ENCODE measurements at places on chromosomes 3 and 15.

GRCh38 chr15:36831904-36832287, 252.5 kb downstream of the CDIN1 start:
- peak; percentile 46 for DNase-seq

DNA sequence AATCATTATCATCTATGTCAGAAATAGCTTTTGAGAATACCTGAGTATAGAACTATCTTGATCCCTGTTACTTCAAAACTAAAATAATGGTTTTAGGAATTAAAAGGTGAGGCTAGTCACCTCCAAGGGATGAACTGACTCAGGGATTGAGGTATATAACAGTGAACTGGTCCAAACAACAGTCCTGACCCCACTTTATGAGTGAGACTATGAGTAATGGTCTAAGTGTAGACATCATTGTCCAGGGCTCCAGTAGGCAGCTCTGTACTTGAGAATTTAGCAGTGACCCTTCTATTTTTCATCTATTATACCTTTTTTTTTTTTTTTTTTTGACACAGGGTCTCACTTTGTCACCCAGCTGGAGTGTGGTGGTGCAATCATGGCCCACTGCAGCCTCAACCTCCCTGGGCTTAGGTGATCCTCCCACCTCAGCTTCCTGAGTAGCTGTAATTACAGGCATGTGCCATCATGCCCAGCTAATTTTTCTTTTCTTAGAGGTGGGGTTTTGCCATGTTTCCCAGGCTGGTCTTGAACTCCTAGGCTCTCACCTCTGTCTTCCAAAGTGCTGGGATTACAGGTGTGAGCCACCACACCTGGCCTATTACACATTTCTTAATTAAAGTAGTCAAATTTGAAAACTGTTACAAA, 36.3 kb downstream of the MLH1 start:
- DNase-seq: no peak

DNA sequence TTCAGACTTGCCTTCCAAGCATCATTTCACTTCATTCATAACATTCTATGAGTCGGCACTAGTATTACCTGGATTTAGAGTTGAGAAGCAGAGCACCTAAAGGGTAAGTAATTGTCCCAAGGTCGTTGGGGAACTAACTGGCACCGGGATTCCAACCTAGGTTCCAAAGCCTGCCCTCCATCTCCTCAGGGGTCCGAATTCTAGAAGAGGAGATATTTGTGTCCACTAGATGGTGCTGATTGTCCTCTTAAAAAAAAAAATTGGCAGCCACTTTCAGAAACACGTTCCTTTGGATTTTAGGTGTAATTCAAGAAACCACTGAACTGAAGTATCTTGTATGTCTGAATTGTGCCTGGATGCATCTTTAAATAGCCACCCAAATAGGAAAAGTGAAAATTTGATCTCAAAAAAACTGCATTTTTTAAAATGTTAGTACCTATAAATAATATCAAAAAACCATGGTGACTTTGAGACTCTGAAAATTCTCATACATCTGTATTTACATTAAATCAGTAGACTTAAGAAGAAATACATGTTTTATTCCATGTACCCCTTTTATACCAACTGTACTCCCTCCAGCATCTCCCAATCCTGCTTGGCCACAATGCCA, 3.9 kb upstream of the FSIP1 start:
- DNase-seq: peak; percentile 4

DNA sequence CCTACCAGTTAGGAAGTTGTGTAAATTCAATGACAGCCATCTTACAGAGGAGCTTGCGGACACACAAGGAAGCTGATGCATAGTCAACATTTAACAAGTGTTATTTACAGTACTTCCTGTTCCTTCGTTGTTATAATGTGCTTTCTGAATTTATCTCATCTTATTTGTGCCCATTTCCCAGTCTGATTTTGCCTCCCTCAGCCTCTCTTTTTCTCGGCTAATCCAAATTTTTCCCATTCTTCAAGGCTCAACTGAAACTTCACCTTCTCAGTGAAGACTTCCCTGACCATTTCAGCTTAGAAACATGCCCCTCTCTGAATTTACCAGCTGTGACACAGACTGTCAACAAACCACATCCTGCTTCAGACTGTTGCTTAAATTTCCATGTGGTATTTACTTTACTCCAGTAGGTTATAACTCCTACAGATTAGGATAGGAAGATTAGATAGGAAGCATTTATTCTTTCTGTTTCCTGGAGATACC, 55.7 kb upstream of the CP start:
- DNase-seq: peak; percentile 35

DNA sequence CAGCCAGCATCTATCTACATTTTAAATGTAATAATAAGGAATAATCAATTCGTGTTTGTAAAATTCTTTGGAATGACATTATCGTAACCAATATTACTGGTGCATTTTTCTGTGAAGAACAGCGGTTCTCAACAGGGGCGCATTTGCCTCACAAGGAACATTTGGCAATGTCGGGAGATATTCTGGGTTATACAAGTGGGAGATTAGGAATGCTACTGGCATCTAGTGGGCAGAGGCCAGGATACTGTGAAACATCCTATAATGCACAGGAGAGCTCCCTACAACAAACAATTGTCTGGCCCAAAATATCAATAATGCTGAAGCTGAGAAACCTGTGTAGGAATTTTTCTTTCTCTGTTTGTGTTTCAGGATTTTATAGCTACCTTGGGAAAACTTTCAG, 25.0 kb downstream of the ACP3 start:
- peak; percentile 14 for DNase-seq

DNA sequence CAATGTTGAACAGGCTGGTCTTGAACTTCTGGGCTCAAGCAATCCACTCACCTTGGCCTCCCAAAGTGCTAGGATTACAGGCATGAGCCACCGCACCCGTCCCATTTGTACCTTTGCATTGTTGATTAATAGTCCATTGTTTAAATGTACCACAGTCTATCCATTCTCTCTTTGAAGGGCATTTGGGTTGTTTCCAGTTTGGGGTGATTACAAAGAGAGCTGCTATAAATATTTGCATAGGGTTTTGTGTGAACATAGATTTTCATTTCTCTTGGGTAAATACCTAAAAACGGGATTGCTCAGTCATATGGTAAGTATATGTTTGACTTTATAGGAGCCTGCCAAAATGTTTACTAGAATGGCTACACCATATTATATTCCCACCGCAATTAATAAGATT, 13.7 kb upstream of the PTPRG start:
- no peak for DNase-seq

DNA sequence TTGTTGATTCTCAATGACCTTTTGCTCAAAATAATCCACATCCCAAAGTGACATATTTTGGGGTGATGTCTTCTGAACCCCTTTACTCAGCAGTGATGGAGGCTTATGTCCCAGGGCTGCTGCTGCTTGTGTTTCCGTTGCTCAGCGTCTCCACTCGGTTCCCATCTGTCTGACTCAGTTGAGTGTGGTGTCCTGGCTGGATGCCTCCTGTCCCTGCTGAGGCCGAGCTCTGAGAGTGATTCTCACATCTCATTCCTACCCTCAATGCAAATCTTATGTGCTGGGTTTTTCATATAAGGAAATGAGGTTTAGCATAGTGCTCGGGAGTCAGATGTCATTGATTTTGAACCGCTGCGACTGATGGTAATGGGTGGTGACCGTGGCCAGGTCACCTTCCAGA, 247.4 kb downstream of the GABRG3 start:
- no peak for DNase-seq

DNA sequence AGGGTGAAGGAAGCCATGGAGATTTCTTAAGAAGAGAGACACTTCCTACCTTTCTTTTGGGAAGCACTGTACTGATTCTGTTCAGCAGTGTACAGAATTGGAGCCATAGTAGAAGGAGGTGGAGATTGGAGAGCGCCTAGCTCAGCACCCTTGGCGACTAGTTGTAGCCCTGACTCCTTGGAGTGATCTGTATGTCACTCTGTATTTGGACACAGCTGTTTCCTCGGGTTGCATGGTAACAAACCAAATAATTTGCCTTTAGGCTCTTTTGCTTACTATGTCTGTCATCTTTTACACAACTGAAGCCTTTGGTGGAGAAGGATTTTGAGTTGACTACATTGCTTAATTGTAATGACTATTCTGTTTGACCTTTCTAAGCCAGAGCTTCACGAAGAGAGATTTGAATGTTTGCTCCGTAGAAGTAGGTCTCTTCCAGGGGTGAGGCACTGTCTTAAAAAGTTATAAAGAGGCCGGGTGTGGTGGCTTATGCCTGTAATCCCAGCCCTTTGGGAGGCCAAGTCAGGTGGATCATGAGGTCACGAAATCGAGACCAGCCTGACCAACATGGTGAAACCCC, 77.1 kb downstream of the AKAP13 start:
- no peak for DNase-seq

DNA sequence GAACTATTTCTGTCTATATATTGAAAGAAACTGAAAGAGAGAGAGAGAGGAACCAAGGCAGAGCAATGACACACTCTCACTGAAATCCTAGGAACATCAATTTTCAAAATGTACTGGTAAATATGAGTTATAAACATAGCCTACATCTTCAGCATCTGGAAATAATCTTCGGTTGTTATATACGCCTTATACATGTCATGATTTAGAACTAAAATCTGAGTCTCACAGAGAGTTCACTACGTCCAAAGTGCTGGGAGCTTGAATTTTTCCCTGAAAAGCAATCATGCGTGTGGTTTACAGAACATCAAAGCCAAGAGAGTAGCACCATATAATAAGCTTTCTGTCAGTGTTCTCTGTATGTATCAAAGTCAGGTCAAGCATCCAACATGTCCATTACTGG, 420.0 kb upstream of the CBLB start:
- DNase-seq: no peak

- no peak for DNase-seq
Observed at GRCh38 chr3:170988378-170988777, 38.1 kb downstream of the SLC2A2 start.

DNA sequence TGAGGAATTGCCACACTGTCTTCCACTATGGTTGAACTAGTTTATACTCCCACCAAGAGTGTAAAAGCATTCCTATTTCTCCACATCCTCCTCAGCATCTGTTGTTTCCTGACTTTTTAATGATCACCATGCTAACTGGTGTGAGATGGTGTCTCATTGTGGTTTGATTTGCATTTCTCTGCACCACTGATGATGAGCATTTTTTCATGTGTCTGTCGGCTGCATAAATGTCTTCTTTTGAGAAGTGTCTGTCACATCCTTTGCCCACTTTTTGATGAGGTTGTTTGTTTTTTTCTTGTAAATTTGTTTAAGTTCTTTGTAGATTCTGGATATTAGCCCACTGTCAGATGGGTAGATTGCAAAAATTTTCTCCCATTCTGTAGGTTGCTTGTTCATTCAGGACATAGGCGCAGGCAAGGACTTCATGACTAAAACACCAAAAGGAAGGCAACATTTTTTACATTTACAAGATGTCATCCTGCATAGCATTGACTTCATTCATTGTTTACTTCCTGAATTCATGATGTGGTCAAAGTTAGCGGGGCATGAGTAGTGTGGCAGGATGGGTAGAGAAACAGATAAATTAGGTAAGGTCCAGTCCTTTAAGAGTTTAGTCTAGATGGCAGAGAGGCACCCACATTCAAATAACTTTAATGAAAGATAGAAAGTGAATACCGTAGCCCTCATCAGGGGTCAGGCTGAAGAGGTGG, 45.1 kb upstream of the LPP start:
- no peak for DNase-seq

GRCh38 chr15:65088643-65089021, 12.1 kb downstream of the KBTBD13 start:
- DNase-seq: no peak

- DNase-seq: no peak
Observed at GRCh38 chr15:98241032-98241554, 280.6 kb downstream of the ARRDC4 start.

- DNase-seq: no peak
Observed at GRCh38 chr3:127182848-127183714, 9.8 kb upstream of the PRR23E start.

GRCh38 chr15:40234783-40235182, 4.1 kb upstream of the PAK6 start:
- no peak for DNase-seq

GRCh38 chr15:57885435-57885834, 178.9 kb downstream of the POLR2M start:
- DNase-seq: no peak

GRCh38 chr3:53792866-53793265, 53.4 kb downstream of the CHDH start:
- no peak for DNase-seq

GRCh38 chr15:41506796-41507341, 6.8 kb downstream of the LTK start:
- DNase-seq: no peak

- DNase-seq: no peak
Observed at GRCh38 chr3:42691816-42692666, 6.7 kb downstream of the KLHL40 start.

DNA sequence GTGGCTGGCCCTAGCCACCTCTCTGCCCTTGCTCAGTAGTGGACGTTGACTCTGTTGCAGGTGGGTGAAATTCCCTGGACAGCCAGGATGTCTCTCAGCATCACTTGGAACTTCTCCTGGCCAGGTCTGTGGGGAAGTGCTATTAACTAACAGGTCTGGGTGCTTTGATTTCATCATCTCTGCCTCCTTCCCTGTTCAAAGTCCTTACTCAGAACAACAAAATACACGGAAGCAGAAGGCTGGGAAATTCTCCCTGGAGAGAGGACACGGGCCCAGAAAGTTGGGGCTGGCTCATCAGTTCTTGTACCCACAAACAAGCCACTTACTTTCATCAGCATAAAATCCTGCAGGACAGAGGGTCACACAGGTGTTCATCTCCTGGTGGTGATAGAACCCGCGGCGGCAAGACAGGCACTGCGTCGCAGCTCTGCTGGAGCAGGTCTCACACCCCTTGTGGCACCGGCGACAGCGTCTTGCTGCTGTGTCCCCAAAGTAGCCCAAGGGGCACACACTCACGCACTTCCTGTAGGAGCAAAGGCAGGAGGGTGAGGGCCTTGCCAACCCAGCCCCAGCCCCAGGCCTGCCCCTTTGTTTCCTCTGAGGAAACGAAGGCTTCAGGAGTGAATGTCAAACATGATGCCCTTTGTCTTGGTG, 29.6 kb upstream of the SNRPA1 start:
- no peak for DNase-seq

DNA sequence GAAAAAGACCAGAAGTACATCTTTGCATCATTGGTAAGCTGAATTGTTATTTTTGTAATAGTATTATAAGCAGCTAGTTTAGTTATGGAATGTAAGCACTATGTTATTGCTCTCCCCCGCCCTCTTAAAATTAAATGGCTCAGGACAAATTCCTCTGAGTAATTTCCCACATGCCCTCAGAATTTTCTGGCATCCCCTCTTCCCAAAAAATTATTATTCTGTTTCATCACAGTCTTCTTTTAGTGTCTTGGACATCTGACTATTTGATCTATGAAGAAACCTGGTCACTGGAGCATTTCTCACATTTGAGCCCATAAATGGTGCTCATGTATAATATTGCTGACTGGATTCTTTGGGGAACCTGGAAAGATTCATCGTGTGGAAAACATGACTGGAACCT, 68.3 kb downstream of the KLHL25 start:
- no peak for DNase-seq

- DNase-seq: no peak
Observed at GRCh38 chr15:40763801-40764628, at the start of gene GCHFR. TSS of gene GCHFR (plus strand) at chr15:40764068. CDS start at chr15:40764181, 113 bp downstream.

DNA sequence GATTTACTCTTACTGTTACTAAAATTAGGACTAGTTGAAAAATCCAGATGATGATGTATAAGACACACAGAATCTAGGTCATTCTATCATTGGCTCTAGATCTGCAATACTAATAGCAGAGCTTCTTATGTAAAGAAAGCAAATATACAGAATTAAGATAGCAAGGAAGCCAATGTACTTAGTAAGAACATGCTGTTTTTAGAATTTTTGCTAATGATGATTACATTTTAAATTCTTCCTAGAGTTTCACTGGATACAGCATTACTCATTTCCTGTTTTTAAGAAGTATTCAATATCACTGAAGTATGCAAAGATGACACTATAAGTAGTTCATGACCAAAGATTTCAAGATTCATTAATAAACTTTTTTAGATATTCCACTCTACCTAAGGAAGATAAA, 60.7 kb downstream of the CFAP20DC start:
- DNase-seq: no peak
